ENCODE measurements at places on chromosomes 3 and 15.

DNA sequence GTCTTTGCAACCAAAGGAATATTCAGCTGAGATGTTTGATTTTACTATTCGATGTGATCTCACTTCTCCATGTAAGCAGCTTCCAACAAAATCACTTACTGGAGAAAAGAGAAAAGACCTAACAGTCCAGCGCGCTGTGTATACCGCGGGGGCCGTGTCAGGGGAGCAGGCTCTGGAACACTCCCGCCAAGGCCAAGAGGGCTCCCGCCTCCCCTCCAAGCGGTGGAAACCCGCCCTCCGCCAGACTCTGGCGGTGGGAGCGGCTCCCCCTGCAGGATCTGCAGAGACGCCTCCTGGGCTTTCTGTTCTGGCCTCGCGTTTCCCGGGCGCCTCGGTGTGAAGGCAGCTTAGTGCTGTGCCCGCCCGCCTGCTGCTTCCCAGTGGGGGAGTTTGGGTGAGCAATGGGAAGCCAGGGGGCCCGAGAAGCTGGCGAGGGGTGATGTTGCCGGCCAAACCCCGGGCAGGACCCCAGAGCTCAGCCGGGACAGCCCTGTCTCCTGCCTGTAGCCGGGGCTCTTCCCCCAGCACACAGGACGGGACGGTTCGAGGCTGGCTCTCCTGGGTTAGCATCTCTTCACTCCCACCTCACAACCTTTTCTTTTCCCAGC is 36.3 kb downstream of the CHST14 start:
- peak; percentile 25 for DNase-seq

DNA sequence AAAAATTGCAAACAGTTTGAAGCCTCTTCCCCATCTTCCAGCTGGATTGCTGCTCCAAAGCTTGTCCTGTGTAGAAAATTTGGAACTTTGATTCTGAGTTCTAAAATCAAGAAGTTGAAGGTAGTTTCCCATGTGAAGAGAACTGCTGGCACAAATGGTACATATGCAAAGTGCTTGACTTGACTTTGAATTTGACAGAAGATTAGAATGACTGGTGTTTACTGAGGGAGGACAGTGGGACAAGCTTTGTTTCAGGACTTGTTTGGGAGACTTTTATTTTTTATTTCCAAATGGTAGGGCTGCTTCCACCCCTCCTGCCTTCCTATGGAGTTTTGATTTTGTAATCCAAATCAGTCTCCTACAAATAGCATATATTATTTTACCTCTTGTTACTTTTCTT is 7.4 kb downstream of the ZFAND6 start:
- DNase-seq = no peak

DNA sequence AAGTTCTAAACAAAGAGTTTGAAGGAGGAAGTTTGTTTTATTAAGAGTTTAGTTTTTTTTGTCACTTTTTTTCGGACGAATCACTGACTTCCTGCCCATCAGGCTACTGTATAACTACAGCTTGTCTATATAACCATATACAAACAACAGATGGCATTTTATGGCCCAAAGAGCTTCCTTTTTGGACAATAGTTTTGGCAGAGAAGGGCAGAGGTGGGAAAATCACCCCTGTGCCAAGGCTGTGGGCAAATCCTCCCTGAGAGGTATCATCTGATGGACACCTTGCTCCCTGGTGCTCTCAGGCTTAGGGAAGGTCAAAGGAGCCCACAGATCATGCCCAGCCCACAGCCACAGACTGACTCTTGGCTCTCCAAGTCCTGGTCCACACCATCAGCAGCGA is 113.4 kb downstream of the OXNAD1 start:
- DNase-seq = no peak

- no peak for DNase-seq
Observed at GRCh38 chr15:40948706-40949473, 4.4 kb upstream of the CHAC1 start.

DNA sequence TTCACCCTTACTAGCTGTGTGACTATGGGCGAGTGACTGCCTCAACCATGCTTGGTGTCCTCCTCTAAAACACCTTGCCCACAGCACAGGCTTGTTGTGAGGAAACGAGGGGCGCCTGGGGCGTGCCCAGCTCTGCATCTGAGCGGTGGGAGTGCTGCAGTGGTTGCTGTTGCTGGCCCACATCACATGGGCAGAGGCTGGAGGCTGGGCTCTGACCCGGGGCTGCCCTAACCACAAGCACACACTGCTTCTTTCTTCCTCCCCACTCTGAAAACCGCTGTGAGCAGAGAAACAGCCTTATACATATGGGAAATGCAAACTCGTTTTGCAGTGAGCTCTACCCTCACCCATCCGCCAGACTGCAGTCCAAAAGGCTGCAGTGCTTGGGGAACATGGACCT is 74.8 kb upstream of the RPL32 start:
- DNase-seq = no peak

DNA sequence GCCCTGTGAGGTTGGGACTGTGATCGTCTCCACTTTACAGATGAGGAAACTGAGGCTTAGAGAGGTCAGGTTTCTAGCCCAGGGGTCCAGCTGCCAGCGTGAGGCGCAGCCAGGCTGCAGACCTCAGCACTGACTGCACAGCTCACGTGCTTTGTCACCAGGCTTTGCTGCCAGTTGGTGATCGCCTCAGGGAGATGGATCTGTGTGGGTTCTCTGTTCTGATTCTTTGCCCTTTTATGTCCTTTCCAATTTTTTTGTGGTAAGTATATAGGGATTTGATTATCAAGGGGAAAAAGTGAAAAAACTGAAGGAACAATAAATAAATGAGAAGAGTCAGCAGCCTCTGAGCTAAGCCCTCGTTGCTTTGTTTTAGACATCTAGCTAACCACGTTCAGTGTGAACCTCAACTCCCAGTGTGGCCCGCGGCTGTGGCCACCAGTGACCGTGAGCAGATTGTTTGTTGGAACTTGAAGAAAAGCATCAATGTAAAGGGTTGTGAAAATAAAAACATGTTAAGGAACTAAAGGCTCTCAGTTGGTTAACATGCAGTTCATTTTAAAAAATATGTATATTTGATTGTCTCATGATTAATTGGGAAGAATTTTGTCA is 117.6 kb downstream of the PDE8A start:
- no peak for DNase-seq

DNA sequence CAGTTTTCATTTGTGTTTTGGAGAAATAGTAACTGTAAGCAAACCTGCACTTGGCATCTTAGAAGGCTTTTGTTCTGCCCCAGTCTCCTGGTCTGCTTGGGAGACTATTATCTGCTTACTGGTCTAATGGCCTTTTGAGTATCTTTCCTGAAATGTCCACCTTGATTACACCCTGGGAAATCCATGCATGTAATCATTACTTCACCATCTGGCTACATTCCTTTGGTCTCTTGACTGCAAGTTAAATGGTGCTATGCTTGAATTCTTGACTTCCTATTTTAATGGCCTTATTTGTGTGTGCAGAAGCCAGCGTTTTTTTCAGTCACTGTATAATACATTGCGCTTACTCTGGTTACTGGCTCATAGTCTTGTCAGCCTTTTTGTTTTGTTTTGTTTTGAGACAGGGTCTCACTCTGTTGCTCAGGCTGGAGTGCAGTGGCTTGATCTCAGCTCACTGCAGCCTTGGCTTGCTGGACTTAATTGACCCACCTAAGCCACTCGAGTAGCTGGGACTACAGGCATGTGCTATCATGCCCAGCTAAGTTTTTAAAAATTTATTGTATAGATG is 30.0 kb downstream of the CHD2 start:
- DNase-seq = no peak

DNA sequence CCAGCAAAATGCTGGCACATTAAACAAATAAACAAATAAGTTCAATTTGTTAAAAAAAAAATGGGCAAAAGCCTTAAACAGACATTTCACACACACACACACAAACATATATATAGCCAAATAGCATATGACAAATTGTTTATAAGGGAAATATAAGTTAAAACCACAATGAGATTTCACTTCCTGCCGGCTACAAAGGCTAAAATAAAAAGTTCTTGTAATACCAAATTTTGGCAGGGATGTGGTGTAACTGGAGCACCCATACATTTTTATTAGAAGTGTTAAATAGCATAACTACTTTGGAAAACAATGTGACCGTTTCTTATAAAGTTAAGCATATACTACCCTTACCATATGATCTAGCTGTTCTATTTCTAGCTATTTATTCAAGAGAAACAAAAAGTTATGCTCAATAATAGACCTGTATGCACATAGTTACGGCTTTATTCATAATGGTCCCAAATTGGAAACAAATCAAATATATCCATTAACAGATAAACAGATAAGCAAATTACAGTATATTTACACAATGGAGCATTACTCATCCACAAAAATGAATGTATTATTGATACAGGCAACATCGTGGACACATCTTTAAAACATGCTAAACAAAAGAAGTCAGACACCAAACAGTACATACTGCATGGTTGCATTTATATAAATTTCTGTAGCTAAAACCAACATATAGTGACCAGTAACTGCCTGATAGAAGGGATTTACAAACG is 93.9 kb downstream of the EOMES start:
- DNase-seq = no peak

DNA sequence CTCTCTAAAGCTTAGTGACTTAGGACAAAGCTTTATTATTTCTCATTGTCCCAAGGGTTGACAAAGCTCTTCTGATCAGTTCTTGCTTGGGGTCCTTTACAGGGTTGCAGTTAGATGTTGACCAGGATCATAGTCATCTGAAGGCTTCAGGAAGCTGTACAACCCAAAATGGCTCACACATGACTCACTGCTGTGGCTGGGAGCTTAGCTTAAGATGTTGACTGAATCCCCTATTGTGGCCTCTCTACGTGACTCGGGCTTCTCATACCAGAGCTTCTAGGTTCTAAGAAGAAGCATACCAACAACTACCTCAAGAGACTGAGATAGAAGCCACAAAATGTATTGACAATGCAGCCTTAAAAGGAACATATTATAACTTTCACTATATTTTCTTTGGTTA is 569.6 kb upstream of the ROBO2 start:
- no peak for DNase-seq

GRCh38 chr15:35713733-35714132 is 167.8 kb upstream of the DPH6 start:
- no peak for DNase-seq

DNA sequence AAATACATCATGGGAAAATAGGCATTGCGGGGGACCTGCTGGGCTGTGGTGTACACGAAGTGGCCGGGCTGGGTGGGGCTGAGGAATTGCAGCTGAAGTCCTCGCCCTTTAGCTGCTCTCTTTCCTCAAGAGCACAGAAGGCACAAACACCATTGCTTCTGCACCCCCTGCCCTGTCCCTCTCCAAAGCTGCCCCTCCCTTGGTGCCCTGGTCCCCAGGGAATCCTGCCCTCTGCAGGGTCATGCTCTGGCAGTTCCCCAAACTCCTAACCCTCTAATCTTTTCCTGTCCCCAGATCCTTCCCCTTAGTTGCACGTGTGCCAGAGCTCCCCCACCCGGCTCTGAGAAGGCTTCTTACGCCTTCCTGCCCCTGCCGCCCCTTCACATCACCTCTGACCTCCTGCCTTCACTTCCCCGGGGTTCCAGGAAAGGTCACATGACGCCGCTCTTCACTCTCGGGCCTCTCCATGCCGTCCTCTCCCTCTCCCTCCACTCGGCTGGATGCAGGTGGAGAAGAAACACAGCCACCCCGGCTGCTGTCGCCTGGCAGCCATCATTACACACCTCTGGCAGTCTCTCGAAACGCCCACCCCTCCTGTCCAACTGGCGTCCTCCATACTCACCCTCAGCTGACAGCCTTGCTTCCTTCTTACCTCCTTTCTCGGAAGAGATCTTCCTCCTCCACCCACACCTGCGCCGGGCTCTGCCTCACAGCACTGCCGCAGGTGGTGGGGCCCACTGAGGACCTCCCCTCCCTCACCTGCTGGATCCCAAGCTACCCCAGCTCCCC is 6.9 kb upstream of the PCSK6 start:
- no peak for DNase-seq

- DNase-seq = no peak
Observed at GRCh38 chr15:41832875-41833274, 5.0 kb downstream of the JMJD7 start.

- no peak for DNase-seq
Observed at GRCh38 chr3:24316887-24317383, 177.7 kb downstream of the THRB start.

GRCh38 chr3:74124782-74125181 is 489.7 kb downstream of the CNTN3 start:
- DNase-seq = no peak

DNA sequence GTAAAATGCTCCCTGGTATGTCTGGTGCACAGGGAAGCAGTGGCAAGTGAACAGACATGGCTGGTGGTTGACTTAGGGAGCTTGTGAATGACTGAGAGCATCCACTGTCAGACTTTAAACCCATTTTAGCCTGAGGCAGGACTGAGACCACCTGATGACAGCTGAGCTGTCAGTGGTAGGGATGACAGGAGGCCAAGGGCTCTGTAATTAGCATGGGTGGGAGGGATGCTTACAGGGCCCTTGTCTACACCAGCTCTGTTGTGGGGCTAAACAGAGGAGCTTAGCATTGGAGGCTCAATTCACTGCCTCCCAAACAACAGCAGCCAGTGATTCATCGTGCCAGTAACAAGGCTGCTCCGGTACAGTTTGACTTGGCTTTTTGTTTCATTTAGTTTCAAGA is 169.4 kb downstream of the CHST2 start:
- no peak for DNase-seq

- no peak for DNase-seq
Observed at GRCh38 chr3:127822041-127822681, at the start of gene MGLL. Gene MGLL, minus strand, starts transcription at chr3:127822515. Its CDS starts 197 bp downstream, at chr3:127822318.
